ENCODE measurements at places on chromosomes 1 and 21. TPM values are rescaled to one million over a fixed set of nuclear protein-coding genes. Genes with fewer than 3 reads are reported as not detected.

The FAM131C gene
- polyA plus RNA-seq: 0.14 TPM

The PLPPR4 gene
- 6.9 TPM for polyA plus RNA-seq

The TSTD1 gene
- 23.6 TPM for polyA plus RNA-seq

The DENND2C gene
- polyA plus RNA-seq: 10.1 TPM

The ARHGAP30 gene
- polyA plus RNA-seq: 2.4 TPM

The ATP6V1G3 gene
- not detected for polyA plus RNA-seq

The TAL1 gene
- 3.3 TPM for polyA plus RNA-seq

The SPRR2B gene
- not detected for polyA plus RNA-seq

The ANKRD34A gene
- polyA plus RNA-seq: 0.95 TPM

The OXCT2 gene
- not detected for polyA plus RNA-seq

The DNALI1 gene
- 8.7 TPM for polyA plus RNA-seq

The USH2A gene
- 0.05 TPM for polyA plus RNA-seq

The NECTIN4 gene
- 0.09 TPM for polyA plus RNA-seq

The KRTAP19-1 gene
- polyA plus RNA-seq: not detected

The SYNC gene
- 48.6 TPM for polyA plus RNA-seq

The MYOC gene
- 4.5 TPM for polyA plus RNA-seq

The AURKAIP1 gene
- 69.3 TPM for polyA plus RNA-seq

The KRTAP13-2 gene
- polyA plus RNA-seq: not detected

The ZNF593OS gene
- 1.5 TPM for polyA plus RNA-seq

The FAM3B gene
- 0.18 TPM for polyA plus RNA-seq

The PGLYRP4 gene
- not detected for polyA plus RNA-seq

The RAP1GAP gene
- 1.7 TPM for polyA plus RNA-seq

The NVL gene
- polyA plus RNA-seq: 21.5 TPM

The RGS18 gene
- polyA plus RNA-seq: 0.95 TPM

The LCE2B gene
- polyA plus RNA-seq: not detected

The SHE gene
- 9.1 TPM for polyA plus RNA-seq

The FBXO42 gene
- polyA plus RNA-seq: 17.2 TPM

The ADGRB2 gene
- polyA plus RNA-seq: 13.6 TPM

The EYA3 gene
- 16.5 TPM for polyA plus RNA-seq

The C1orf87 gene
- 0.80 TPM for polyA plus RNA-seq

The BRDT gene
- polyA plus RNA-seq: not detected

The RBP7 gene
- polyA plus RNA-seq: 3.2 TPM

The PRPF38B gene
- polyA plus RNA-seq: 46.9 TPM

The DNAI4 gene
- polyA plus RNA-seq: 4.3 TPM

The COA7 gene
- polyA plus RNA-seq: 18.8 TPM

The ADGRL2 gene
- polyA plus RNA-seq: 62.7 TPM

The TRNP1 gene
- polyA plus RNA-seq: 0.96 TPM

The FNBP1L gene
- 45.1 TPM for polyA plus RNA-seq

The JAM2 gene
- 38.1 TPM for polyA plus RNA-seq

The IL22RA1 gene
- not detected for polyA plus RNA-seq

The SH2D1B gene
- 0.71 TPM for polyA plus RNA-seq

The CFHR1 gene
- polyA plus RNA-seq: not detected
